ENCODE measurements at places on chromosomes 16 and 17. TPM values are rescaled to one million over a fixed set of nuclear protein-coding genes. Genes with fewer than 3 reads are reported as not detected.

GRCh38 chr17:35094902-35095301 is 24.8 kb downstream of the RAD51D start:
- no peak for DNase-seq

Gene CDK5R1
- total RNA-seq = 16.0 TPM

DNA sequence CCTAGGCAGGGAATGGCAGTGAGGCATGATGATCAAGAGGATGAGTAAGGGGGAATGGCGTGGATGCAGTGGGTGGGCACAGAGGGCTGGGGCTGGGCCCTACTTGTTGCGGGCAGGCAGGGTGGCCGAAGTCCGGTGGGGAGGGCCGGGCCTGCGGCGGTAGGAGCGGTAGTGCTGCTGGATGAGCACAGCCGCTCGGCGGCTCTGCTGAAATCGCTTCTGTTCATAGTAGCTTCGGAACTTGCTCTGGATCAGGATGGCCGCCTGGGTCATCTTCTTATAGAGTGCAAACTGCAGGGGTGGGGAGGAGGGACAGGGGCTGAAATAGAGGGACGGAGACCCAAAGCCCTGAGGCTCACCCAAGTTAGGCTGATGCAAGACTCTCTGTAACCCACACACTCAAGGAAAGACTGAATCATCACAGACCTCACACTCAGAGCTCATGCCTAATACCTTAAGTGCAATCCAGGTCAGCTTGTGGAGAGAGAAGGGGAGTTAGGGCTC is 1.5 kb upstream of the SPAG7 start:
- DNase-seq = peak; percentile 82

Gene AURKB
- total RNA-seq = 21.6 TPM

DNA sequence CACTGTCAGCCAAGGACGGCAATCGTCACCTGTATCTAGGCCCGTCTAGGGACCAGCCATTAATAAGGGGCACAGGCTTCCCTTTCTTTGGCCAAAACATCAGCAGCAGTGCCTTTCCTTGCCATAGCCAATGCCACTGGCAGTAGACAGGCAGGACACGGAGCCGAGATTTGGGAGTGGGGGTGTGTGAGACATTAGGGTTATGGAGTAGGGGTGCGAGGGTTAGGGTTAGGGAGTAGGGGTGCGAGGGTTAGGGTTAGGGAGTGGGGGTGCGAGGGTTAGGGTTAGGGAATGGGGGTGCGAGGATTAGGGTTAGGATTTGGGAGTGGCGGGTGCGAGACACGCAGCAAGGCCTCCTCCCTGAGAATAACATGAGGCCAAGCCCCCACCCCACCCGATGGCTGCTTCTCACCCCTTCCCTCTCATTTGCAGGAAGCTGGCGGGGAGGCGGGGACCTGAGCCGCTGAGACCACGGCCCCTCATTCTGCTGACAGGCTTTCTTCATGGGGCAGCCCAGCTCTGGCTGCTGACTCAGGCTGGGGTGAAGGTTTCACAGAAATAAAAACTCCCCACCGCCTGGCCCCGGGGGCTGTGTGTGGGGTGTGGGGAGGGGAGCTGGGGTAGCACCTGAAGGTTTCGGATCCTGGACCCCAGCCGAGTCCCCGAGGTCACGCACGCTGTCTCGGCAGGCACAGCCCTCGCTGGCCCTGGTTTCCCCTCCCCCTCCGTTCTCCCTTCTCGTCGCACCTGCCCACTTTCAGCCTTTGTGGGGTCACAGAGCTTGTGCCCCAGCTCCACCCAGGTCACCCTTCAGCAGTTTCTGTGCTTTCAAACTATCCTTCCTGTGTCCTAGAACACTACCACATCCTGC is 93.8 kb downstream of the PGS1 start:
- DNase-seq = no peak

Gene ATXN2L
- 197 TPM for total RNA-seq

Gene BCL7C
- total RNA-seq = 46.3 TPM

Gene TP53TG3F
- not detected for total RNA-seq

- no peak for DNase-seq
Measured at GRCh38 chr17:57782647-57783337, 37.7 kb upstream of the CCDC182 start.

- no peak for DNase-seq
Measured at GRCh38 chr17:40515491-40516041, 14.1 kb upstream of the TNS4 start.

Gene ZFP3
- total RNA-seq = 4.4 TPM

Gene DNAH9
- total RNA-seq = 0.21 TPM

Gene PPY
- not detected for total RNA-seq

- DNase-seq = no peak
Measured at GRCh38 chr17:49952912-49953497, 16.0 kb upstream of the DLX4 start.

Gene RCVRN
- 0.21 TPM for total RNA-seq

Gene TMEM98
- 81.1 TPM for total RNA-seq

- DNase-seq = no peak
Measured at GRCh38 chr16:11432856-11433395, 87.7 kb downstream of the RMI2 start.

- peak; percentile 14 for DNase-seq
Measured at GRCh38 chr17:69874175-69874670, 200.8 kb upstream of the KCNJ16 start.

DNA sequence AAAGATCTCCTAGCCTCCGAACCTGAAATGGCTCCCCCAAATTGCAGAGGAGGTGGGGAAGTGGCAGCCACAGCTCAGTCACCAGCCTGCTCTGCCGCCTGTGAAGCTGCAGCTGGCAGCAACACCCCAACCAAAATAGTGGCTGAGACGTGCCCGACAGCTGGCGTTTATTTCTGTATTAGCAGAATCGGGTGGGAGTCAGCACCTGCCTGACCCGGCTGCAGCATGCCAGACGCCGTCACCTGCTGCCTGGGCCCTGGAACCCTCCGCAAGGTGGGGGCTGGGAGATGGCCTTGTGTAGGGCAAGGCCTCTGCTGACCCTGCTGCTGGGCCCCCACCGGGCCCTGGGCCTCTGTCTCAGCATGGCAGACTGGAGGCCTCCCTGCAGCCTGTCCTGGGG is 17.5 kb upstream of the PABPN1L start:
- no peak for DNase-seq

Gene FMNL1
- 26.0 TPM for total RNA-seq

DNA sequence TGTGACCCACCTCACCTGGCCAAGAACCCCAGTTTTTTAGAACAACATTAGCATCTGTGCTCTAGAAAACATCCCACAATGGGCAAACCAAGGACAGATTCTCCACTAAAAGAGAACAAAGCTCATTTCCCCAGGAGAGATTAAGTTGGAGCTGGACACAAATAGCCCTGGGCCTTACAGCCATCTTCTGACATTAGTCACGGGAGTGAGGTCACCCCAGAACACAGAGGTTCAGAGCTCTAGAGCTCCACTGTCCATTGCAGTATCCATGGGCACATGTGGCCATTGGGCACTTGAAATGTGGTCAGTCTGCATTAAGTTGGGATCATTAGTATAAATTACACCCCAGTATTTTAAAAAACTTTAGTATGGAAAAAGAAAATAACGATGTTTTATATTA is 47.6 kb upstream of the RBBP6 start:
- DNase-seq = no peak

Gene PLCD3
- total RNA-seq = 61.9 TPM

Gene MT1E
- 75.8 TPM for total RNA-seq

- no peak for DNase-seq
Measured at GRCh38 chr16:50743581-50744225, 1.8 kb downstream of the CYLD start.

Gene AOC3
- 0.55 TPM for total RNA-seq

- no peak for DNase-seq
Measured at GRCh38 chr16:27402964-27403600, 1.1 kb downstream of the IL21R start.

GRCh38 chr16:55328611-55329569 is 4.9 kb downstream of the IRX6 start:
- DNase-seq = no peak

Gene ALG1
- 33.5 TPM for total RNA-seq

Gene HBQ1
- total RNA-seq = 0.96 TPM

Gene HGS
- 239 TPM for total RNA-seq

- DNase-seq = no peak
Measured at GRCh38 chr17:35243561-35244340, 879 bp downstream of the SLFN5 start.

DNA sequence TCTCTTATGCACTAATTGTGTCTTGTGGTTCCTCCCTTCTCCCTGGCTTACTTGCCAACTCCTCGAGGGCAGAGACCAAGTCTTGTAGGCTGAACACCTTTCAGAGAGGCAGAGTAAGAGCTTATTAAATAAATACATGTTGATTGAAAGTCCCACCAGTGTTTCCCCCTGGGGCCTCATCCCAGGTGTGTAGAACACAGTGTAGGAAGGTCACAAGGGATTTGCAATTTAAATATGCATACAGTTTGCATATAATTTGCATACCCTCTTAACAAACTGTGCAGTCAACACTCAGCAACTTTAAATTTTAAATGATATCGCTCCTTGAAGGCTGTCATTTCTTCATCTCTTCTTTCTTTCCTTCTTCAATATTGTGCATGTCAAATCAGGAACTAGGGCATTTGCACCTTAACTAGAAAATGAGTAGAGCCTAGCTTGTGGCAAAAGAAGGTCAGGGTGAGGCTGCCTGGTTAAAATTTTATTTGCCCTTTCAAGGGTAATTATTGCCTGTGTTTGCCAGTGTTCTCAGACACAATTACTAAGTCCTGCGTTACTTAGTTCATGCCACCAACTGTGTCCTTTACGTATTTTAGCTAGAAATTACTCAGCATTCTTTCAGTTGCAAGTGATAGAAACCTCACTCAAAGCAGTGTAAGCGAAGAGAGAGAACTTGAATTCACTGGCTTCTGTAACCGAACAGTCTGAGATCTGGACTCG is 465.7 kb downstream of the HAPSTR1 start:
- DNase-seq = no peak

Gene CCL23
- not detected for total RNA-seq

Gene CCDC144A
- total RNA-seq = under 0.01 TPM

- DNase-seq = no peak
Measured at GRCh38 chr16:89297910-89298545, 80.5 kb downstream of the ZNF778 start.

DNA sequence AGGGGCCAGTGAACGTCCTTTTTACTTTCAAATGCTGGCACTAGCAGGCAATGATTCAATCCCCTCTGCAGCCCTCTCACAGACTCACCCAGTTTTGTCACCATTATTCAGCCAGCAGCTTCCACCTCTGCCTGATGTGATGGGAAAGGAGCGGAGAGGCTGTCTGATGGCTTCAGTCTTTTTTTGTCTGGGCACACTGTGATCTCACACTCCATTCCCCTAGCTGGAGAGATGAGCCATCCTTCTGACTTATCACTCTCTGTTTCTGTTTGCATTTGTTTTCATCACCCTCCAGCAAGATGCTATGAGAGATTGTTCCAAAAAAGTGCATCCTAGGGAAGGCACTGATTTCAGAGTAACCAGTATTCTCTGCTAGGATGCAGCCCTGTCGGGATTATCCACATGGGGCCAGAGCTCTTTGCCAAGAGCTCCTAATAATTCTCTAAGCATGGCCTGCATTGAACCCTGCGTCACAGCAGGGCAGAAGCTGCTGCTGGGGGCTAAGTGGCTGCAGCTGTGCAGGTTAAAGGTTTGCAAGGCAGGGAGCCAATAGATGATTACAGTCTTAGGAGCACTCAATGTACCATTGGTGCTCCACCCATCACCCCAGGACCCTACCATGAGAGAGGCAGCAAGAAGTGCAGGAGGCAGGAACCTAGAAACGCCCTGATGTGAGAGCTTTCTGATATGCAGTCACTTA is 236.1 kb upstream of the C16orf82 start:
- DNase-seq = no peak

Gene SPIRE2
- 1.2 TPM for total RNA-seq

GRCh38 chr17:67666710-67667109 is 51.0 kb upstream of the NOL11 start:
- DNase-seq = no peak

Gene CFAP97D1
- not detected for total RNA-seq

- no peak for DNase-seq
Measured at GRCh38 chr17:29042679-29043538, at the start of gene PIPOX. PIPOX (plus strand) TSS chr17:29043141; CDS start chr17:29043226, 85 bp downstream.

GRCh38 chr16:66354034-66354909 is 12.2 kb upstream of the CDH5 start:
- DNase-seq = no peak

DNA sequence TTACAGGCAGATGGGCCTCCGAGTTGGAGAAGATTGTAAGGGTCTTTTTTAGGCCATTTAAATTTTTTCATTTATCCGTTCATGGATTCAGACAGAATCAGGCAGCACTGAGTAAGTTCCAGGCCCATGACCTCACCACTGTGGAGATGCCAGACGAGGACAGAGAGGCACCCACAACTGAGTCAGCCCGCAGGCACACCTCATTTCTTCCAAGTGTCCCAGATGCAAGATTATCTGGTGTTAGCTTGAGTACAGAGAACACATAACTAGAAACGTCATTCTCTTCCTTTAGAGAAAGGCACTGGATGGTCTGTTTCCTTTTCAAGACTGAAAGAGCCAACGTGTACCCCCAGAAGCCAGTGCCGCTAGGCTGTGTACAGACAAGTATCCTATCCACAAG is 16.9 kb downstream of the CLEC16A start:
- DNase-seq = no peak

- no peak for DNase-seq
Measured at GRCh38 chr16:85168732-85169256, 56.5 kb upstream of the CIBAR2 start.

Gene PPP1R1B
- not detected for total RNA-seq

Gene SLC5A10
- total RNA-seq = not detected

DNA sequence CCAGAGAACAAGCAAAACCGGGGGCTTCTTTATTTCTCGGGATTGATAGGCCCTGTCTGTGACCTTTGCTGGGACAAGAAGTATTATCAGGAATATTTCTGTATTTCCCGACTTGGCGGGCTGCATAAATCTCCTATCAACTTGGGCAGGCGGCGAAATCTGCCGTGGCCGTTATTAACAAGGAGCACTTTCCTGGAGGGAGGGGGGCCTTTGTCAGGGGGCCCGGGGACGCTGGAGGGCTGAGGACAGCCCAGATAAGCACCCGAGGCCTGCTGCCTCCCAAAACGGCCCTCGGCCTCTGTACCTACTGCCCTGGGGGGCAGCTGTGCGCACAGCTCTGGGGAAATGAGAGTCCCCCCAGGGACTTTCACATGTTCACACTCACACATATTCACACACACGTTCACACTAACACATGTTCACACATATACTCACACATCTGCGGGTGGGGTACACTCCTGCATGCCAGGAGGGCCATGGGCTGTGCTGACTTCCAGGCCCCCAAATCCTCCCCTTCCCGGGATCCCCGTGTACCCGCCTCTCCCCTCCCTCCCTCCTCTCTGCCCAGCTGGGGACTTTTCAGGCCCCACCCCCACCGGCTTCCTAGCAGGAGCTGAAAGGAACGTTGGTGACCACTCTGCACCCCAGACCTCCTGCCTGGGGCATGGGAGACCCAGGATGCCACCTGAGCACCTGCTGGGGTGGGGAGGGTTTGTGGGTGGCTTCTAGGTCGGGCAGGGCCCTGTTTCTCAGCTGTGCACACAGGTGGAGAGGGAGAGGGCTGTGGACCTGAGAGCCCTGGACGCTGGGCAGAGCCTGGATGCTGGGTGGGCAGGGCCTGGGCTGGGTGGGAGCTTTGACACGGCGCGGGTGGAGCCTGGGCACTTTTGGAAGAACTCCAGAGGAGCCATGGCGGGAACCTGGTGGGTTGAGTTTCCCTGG is 24.3 kb upstream of the GSE1 start:
- no peak for DNase-seq

- peak; percentile 29 for DNase-seq
Measured at GRCh38 chr17:45742251-45742650, 41.9 kb upstream of the CRHR1 start.

GRCh38 chr17:46878055-46878454 is 26.7 kb downstream of the WNT9B start:
- DNase-seq = no peak

- DNase-seq = no peak
Measured at GRCh38 chr17:4721203-4722135, 9.8 kb upstream of the MED11 start.
